Neural progenitor cell (in vitro differentiated cells): ENCODE measurements at places on chromosomes 12 and 14. TPM values are rescaled to one million over a fixed set of nuclear protein-coding genes. Genes with fewer than 3 reads are reported as not detected.

DNA sequence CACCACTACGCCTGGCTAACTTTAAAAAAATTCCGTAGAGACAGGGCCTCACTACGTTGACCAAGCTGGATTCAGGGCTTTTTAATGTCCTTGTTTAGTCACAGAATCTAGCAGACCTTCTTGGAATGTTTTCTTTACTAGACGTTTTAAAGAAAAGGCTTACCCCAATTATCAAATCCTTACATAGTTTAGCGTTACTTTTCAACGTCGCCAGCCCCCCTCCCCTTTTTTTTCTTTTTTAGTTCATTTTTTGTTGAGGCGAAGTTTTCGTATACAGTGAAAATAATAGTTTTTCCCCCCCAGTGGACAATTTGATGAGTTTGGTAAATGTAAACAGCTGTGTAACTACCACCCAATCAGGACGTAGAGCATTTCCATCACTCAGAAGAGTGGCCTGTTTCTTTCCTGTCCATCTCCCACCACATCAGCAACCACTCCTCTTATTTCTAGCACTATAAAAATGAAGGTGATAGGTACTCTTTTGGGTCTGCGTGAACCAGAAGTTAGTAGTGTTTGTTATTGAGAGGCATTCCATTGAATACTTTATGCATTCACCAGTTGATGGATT, 753 bp upstream of the DLGAP5 start:
- DNase-seq, result no peak

RAPGEF3 gene
- total RNA-seq, result 0.58 and 1.2 TPM in 2 replicates

DNA sequence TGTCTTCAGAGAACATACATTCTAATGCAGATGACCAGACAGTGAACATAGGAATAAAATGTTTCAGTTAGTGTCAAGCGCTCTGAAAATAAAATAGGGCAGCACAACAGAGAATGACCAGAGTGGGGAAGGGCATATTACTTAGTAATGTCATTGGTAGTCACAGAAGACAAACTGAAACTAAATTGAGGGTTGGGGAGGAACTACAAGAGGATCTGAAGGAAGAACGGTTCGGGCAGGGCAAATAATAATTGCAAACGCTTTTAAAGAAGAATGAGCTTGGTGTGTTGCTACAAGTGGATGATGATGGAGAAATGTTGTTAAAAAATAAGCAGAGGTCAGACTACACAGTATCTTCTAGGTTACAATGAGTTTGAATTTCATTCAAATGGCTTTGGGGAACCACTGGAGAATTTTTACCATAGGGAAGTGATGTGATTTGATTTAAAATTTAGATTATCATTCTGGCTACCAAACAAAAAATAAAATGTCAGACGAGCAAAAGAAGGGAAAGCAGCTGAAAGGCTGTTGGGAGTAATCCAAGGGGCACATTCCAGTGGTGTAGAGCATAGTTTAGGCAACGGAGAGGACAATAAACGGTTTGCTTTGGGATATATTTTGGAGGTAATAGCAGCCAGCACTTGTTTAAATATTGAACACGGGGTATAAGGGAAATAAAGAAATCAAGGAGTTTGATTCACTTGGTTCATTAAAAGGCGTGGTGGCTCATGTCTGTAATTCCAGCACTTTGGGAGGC, 56.3 kb upstream of the SLC6A13 start:
- DNase-seq, result no peak

DNA sequence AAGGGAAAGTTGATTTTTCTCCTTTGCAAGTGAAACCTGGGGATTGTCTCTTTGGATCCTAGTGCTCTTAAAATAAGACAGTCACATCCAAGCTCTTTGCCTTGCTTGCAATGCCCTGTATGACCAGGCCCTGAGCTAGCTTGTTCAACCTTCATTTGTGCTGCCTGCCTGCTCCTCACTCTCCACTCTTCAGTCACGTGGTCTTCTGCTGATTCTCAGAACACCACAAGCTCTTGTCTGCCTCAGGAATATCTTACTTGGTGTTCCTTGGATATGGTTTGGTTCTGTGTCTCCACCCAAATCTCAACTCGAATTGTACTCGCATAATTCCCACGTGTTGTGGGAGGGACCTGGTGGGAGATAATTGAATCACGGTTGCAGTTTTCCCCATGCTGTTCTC, 318.7 kb downstream of the RMST start:
- no peak for DNase-seq

TBX3 gene
- not detected in 2 replicates for total RNA-seq
